ENCODE measurements at places on chromosomes 4 and X.
A peak's percentile ranks its signal among the peaks of the same experiment; 100 is the strongest.

- no peak for DNase-seq
These were observed 72.9 kb upstream of the GYPA start for GRCh38 chr4:144213371-144213770.

DNA sequence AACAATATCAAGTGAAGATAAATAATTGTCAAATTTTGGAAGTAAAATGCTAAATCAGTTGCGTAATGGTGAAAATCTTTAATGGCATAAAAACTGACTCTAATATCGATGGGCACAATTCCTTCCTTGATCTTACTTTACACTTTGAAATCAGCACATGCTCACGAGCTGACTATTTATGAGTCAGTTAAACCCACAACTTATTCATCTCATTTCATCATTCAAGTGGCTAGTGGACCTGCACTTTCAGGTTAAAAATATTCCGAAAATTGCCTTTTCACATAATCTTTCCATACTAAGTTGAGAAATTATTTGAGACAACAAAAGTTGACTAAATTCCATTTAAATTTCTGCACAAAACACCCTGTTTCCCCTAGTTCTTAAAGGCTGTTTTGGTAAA lies 582.1 kb upstream of the TENM3 start:
- no peak for DNase-seq

GRCh38 chr4:91681544-91681943 lies 622.2 kb upstream of the GRID2 start:
- DNase-seq: no peak

DNA sequence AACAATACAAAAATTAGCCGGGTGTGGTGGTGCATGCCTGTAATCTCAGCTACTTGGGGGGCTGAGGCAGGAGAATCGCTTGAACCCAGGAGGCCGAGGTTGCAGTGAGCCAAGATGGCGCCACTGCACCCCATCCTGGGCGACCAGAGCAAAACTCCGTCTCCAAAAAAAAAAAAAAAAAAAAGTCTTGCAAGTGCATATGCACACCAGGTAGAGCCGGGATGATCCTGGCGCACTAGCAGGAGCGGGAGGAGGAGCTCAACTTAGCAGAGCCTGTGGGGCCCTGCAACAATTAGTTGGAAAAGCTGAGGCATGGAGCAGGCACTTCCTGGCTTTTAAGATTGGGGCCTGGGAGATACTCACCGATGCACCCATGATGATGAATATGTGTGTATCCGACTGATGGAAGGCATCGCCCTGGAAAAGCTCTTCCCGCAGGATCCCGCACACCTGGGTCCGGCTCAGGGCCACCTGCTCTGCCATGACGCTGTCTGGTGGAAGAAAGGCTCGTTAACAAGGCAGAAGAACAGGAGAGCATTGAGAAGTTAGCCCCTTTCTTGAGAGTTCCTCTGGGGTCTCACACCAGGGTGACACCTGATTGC lies 872 bp downstream of the G6PD start:
- no peak for DNase-seq

GRCh38 chr4:153486281-153487151 lies 20.4 kb downstream of the TMEM131L start:
- DNase-seq: peak; percentile 40

GRCh38 chrX:137545711-137546651 lies 19.9 kb upstream of the ZIC3 start:
- no peak for DNase-seq

DNA sequence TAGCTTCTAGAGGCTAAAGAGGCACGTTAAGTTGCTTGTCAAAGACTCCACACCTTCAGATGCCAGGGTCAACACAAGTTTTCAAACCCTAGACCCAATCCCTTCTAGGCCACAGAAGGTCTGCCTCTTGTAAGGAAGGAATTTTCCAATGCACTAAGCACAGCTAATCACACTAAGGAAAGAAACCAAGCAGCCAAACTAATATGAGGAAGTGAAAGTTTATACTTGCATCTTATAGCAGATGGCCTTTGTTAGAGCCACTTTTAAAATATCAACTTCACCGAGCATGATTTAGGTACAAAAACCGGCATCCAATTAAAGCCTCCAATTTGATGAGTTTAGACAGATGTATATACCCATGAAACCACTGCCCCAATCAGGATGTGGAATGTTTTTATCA lies 9.9 kb downstream of the FHL1 start:
- no peak for DNase-seq
